Jurkat, Clone E6-1 (cell line): ENCODE measurements at places on chromosomes 13 and 19.

DNA sequence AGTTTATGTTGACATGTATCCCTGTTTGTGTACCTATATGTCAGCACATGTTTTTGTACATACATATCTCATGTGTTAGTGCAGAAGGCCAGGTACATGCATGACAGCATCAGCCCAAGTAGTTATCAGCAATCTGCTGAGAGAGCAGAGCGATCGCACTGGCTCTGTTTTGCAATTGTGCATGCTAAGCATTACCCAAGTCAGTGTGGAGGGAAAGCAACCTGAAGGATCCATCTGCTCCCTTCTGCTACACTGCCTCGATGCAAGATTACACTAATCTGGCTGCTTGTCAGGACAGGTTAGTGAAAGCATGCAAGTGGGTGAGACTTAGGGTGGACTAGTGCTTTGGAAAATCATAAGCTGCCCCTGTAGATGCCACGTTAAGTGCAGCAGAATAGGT lies 211.8 kb downstream of the PCCA start:
- DNase-seq: no peak

DNA sequence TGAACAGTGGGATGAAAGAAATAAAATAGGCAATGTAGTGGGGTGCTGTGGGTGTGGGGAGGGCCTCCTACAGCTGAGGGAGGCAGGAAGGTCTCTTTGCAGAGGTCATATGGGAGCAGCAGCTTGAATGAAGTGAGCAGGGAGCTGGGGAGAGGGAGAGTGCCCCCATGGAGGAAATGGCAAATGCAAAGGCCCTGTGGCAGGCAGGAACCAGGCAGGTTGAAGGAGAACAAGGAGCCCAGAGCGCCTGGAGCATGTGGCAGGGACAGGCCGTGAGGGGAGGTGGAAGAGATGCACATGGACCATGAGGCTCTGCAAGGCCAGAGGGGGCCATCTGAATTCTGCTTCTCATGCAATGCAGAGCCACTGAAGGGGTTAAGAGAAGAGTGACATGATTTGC lies 191.8 kb downstream of the URI1 start:
- no peak for DNase-seq

GRCh38 chr13:109870274-109870673 lies 83.9 kb upstream of the IRS2 start:
- DNase-seq: no peak

DNA sequence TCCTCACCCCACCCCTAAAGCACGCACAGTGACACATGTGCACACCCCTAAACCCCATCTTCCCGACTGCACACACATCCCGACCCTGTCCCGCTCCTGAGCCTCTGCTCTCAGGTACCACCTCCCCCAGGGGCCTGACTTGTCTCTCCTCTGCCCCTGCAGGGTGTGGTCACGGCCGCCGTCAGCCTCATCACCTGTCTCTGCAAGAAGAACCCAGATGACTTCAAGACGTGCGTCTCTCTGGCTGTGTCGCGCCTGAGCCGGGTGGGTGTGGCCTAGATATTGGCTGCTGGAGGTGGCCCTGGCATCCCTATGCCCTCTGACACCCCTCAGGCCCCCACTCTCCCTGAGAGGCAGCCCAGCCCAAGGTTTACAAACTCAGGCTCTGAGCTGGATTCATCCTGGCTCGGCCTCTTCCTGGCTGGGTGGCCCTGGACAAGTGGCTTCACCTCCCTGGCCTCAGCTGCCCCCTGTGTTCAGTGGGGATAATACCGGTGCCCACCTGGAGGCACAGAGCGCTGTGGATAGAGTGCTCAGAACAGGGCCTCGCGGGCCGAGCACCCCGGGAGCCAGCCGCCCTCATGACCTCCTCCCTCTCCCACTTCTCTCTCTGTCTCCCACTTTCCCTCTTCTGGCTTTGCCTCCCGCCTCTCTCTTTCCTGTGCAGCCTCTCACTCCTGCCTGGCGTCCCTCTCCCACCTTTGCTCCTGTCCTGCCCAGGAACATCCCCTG lies 20.1 kb downstream of the FUZ start:
- DNase-seq: no peak

GRCh38 chr13:58619396-58620113 lies 988.0 kb downstream of the PCDH17 start:
- no peak for DNase-seq
